Left kidney (tissue), 8 donors: ENCODE measurements at places on chromosomes 7 and 10.

GRCh38 chr7:27944643-27945042 is 204.7 kb downstream of the TAX1BP1 start:
- no peak for DNase-seq

DNA sequence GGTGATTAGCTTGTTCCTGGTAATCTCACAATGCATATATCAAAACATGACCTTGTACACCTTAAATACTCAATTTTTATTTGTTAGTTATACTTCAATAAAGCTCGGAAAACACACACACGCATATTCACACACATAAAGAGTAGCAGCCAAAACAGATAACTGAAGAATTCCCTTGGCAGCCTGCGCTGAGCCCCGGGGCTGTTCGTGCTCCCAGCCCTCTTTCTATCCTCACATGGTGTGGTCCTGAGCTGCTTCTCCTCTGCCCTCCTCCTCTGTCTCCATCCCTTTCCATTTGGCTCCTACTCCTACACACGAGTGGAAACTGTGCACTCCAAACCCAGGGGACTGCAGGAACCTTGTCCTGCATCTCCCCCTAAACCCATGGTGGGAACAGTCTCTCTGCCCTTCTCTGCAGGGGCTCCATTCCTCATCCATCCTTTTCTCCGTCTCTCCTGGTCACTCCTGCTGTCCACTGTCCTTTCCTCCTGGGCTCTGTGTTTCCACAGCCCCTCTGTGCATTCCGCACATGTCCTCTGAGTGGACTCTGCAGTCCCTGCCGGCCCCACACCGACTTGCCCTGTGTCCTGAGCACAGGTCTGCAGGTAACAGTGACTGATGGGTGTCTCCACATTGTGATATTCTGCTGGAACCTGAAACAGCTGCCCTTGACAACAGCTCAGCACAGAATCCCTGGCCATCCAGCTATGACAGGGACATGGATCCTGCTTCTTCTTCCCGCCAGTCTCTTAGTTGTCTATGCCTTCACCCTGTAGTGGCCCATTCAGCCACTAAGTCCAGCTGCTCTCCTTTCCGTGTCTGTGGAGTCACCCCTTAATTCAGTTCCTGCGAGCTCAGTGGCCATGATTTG is 216.8 kb upstream of the ZNF32 start:
- DNase-seq = no peak

GRCh38 chr7:111409714-111410422 is 152.4 kb downstream of the IMMP2L start:
- DNase-seq = no peak

GRCh38 chr10:128542659-128543058 is 416.4 kb upstream of the MKI67 start:
- DNase-seq = no peak

DNA sequence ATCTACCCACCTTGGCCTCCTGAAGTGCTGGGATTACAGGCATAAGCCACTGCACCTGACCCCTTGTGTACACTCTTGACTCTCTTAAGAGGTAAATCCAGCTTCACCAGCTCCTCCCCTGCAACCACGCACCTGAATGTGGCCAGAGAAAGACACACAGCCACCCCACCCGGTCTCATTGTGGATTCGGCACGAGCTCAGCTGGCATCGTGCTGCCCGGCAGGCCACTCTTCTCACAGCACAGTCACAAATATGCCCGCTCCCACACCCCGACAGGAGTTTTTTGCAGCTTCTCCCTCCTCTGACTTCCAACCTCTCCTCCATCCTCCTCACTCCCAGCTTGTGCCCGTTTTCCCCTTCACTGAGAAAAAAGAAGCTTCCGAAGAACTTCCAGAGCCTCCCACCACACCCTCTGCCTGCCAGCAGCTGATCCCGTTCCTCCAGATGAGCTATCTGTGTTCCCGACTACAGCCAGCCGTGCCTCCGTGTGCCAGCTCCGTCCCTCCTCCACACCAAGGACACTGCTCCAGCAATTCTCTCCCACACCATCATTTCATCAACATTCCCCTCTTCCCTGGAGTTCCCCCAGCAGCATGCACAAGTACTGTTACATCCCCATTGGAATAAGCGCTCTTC is 8.0 kb upstream of the SMARCD3 start:
- DNase-seq = no peak

DNA sequence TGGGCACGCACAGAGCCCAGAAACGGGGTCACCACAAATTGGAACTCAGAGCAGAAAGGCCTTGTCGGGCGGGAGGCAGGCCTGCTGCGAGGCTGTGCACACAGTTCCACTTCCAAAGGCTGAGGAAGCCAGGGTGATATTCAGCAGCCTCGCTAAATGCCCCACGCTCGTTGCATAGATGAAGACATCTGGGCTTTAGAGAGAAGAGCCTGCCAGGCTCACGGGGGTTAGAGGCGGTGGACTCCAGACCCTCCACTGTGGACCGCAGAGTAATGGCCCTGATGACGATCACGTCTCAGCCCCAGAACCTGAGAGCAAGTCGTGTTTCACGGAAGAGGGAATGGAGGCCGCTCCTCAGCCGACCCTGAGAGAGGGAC is 104.2 kb downstream of the DNAJB6 start:
- DNase-seq = no peak

DNA sequence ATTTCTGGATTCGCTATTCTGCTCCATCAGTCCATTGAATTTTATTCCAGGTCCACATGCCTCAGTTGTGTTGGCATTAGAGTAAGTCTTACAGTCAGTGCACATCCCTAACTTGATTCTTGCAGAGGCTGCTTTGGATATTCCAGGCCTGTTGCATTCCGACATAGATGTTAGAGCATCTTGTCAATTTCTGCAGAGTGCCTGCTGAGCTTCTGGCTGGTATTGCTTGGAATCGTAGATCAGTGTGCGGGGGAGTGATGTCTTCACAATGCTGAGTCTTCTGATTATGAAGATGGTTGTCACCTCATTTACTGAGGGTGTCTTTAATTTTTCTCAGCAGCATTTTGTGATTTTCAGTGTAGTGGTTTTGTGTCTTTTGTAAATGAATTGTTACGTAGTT is 45.2 kb downstream of the INPP5A start:
- DNase-seq = no peak

DNA sequence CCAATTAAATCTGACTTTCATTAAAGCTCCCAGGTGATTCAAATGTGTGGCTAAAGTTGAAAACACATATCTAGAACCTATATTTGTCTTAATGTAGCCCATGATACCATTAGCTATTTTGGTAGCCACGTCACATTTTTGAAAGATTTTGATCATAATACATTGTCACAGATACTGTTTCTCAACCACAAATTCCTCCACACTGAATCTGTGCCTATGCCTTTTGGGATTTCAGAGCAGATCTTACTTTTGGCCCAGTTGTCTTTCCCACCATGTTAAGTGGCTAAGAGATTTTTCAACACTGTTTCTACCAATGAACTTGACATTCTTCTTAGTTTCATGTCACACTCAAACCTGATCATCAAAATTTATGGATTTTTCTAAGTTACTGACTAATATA is 47.4 kb downstream of the CH25H start:
- DNase-seq = no peak

DNA sequence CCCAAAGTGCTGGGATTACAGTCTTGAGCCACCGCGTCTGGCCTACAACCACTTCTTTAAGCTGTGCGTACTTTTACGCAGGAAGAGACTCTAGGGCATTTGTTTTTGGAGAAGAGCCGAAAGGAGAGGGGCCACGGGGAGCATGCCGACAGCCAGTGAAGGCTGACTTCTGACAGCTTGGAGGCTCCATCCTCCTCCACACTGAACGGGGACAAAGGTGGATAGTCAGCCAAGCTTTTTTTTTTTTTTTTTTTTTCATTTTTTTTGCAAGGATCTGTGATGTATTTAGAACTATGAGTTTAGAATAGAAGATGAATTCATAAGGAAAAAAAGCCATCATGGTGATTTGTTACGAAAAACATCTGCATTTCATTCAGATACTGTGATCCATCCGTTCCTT is 221.7 kb downstream of the ARHGAP21 start:
- DNase-seq = no peak

DNA sequence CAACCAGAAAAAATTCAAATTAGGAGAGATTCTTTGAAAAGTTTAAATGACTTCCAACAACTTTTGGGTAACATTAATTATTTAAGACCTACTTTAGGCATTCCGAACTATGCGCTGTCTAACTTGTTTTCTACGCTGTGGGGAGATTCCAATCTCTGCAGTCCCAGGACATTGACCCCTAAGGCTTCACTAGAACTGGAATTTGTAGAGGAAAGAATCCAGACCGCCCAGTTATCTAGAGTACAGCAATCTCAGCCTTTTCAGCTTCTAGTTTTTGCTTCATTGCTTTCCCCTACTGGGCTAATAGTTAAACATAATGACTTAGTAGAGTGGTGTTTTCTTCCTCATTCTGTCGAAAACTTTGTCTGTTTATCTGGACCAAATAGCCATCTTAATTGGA is 14.9 kb upstream of the DDC start:
- DNase-seq = no peak
